ENCODE measurements at places on chromosomes 16 and 17.

DNA sequence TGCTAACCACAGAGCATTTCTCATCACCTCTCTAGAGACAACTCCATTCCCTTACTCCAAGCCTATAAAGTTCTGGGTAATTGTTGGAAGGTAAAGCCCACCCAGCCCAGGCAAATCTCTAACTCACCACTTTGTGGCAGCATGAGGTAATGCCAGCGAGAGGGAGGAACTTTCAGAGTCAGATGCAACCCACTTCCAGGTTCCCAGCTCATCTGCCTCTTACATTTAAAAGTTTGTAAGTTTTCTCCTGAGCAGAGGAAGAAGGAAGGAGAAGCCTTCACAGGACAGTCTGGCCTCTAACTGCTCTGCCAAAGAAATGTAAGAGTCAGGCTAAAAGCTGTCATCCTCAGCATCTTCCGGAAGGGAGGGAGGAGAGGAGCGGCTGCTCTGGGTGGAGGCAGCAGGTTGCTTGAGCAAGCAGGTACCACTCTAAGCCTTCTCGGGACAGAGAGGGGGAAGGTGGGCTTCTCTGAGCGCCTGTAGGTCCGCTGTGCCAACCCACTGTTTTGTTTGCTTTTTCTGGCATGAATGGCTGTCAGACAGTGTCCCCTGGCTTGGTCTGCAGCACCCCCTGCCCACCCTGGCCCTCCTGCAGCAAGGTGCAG, 1.0 kb downstream of the ZNF319 start:
- peak; percentile 36 for DNase-seq

DNA sequence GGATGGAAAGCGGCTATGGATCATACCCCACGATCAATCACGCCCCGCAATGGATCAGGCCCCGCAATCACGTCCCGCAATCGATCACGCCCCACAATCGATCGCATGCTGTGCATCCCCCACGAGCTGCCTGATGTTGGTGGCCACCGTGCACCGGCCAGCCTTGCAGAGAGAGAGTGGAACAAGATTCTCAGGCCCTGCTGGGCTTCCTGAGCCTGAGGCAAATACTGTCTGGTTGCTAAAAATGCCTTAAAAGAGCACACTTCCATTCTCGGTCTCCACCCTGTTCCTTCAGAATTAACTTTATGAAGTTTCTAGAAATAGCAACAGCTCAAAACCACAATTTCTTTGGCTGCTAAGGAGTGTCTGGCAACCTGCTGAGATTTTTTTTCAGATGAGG, 81.5 kb downstream of the VPS53 start:
- DNase-seq, result peak; percentile 73

GRCh38 chr16:77784441-77785372, 3.7 kb upstream of the VAT1L start:
- DNase-seq, result no peak

- DNase-seq, result no peak
Observed at GRCh38 chr16:4089251-4089810, 26.9 kb downstream of the ADCY9 start.

DNA sequence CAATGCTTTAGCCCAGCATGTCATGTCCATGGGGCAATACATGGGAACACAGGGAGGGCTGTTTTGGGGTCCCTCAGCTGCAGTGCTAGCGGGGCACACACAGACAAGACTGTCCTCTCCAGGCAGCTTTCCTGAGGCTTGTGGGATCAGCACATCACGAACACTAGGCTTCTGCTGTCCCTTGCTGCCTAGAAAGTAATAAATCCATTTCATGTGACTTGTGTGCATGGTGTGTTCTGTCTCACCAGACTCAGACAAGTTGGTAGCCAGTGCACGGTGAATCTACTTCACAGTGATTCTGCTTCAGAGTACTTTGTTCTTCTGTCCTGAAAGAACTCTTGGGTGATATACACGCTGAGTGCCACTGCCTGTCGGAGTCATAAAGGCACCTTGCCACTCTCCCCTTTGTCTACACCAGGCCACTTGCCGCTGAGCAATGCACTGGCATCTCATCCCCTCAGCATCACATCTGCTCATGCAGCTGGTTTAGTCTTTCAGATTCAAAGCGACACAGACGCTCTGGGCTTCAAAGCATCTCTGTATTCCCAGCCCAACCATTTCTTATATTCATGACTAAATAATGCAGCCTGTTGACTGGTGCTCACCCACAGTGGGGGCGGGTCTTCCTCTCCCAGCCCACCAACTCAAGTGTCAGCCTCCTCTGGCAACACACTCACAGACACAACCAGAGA, 95.2 kb upstream of the COX10 start:
- no peak for DNase-seq

GRCh38 chr16:48276102-48276501, 28.8 kb upstream of the ABCC11 start:
- peak; percentile 54 for DNase-seq

- DNase-seq, result no peak
Observed at GRCh38 chr17:60230358-60230757, 80.6 kb downstream of the CA4 start.

DNA sequence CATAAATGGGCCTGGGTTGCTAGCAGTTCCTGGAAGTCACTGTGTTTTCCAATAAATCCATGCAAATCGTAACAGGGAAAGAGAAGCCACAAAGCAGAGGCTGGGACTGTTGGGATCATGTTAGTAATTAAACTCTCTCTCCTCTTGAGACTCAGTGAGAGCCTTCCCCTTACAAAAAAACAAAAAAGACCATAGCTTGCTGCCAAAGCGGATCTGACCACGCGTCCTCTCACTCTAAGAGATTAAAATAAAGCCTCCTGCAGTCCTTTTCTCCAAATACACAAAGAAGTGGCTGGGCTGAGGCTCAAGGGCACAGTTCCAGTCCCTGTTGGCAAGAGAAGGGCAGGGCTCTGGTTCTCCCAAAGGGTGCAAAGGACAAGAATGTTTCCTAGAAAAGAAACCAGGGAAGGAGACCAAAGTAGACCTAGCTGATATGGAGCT, 38.5 kb downstream of the PIGL start:
- DNase-seq, result peak; percentile 38

DNA sequence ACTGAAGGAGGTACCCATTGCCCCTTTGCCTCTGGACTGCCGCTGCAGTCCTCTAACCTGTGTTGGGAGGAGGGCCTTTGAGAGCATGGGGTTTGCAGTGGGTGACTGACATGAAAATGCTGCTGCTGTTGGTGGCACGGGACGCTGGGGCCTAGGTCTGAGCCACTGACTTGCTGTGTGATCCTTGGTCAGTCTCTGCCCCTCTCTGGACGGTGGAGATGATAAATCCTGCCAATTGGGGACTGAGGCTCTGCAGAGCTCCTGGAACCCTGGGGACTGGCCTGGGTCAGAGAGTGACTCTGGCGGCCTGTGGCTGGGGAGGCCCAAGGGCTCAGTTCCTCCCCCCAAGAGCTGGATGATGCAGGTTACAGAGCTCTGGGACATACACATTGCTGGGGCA, 6.1 kb upstream of the PYDC1 start:
- DNase-seq, result no peak

GRCh38 chr16:80931801-80932707, 74.6 kb downstream of the CMC2 start:
- DNase-seq, result peak; percentile 68

DNA sequence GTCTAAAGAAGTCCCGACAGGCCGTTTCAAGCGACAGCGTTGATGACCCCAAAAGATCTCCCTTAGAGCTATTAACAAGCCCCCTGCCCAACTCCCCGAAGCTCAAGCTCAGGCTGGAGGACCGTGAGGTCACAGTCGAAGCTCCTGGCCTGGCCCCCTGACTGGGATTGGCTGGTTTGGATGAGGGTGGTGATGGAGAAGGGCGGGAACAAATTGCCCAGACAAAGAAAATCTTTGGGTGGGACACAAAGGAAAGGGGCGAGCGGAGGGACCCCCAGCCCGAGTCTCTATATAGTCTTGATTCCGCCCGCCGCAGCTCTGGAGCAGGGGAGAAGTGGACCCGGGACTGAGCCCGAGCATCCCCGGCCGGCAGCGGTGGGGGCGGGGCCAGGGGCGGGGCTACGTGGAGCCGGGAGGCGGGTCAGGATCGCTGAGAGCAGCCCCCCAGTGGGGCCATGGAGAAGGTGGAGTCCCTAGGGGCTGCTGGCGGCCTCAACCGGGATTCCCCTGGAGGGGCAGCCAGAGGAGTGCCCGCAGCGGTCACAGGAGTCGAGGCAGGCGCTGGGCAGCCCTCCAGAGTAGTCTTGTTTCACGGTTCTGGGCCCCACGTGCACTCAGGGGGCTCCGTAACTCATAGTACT, 982 bp upstream of the NEURL4 start:
- peak; percentile 86 for DNase-seq

DNA sequence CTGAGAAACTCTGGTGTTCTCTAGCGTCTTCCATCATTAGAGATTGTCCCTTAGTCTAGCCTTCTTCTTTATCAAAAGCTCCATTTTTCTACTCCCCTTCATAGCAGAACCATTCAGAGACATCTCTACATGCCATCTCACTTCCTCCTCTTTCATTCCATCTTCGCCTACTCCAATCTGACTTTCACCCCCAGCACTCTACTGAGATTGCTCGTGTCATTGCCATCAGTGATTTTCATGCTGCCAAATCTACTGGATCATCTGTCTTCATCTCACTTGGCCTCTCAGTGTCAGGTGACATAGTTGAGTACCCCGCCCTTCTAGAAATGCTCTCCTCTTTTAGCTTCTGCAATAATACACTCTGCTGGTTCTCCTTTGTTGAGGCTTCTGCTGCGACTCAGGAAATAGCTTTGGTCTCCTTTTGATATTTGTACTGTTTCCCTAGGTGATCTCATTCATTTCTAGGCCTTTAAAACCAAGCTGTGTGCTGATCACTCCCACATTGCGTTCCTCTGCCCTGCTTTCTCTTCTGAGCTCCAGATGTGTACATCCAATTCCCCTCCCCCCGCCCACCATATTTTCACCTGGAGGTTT, 119.1 kb downstream of the FTO start:
- peak; percentile 56 for DNase-seq

GRCh38 chr16:17414421-17414820, 56.3 kb downstream of the XYLT1 start:
- DNase-seq, result no peak

All from EH (cell line).